ENCODE measurements at places on chromosomes 2 and 18. TPM values are rescaled to one million over a fixed set of nuclear protein-coding genes. Genes with fewer than 3 reads are reported as not detected.

Gene GRP
- not detected for total RNA-seq

DNA sequence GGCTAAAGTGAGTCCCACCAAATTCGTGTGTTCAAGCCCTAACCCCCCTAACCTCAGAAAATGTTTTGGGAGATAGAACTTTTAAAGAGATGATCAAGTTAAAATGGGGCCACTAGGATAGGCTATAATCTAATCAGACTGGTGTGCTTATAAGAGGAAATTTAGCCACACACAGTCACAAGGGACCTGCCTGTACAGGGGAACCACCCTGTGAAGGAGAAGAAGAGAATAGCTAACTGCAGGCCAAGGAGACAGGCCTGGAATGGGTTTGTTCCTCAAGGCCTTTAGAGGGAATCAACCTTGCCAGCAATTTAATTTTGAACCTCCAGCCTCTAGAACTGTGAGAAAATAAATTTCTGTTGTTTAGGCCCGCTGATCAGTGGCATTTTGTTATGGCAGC is 36.0 kb upstream of the TANK start:
- H3K27me3 ChIP-seq, result peaks cover 3% of the 10 kb centered on the region
- no peaks in the 10 kb centered on the region for H3K36me3 ChIP-seq
- DNase-seq, result no peak
- H3K27ac ChIP-seq, result no peak overlapping the region
- no peaks in the 10 kb centered on the region for H3K4me1 ChIP-seq
- H3K4me3 ChIP-seq, result no peak overlapping the region

DNA sequence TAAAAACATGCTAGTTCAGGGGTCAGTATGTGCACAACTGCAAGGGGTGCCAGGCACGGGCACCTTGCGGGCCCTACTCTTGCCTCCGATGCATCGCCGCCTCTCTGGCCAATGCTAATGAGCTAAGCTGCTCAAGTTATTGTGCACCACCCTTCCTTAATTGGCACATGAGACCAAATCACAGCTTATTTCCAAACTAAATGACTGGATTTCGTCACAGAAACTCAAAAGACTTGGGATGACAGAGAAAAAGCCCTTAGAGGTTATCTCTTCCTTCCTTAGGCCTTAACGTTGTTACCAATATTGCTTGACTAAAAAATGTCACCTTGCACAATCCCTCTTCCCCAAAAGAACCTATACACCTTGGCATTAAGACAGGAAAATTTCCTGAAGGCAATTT is 7.7 kb downstream of the RNF149 start:
- no peak for DNase-seq
- peaks cover 2% of the 10 kb centered on the region for H3K27me3 ChIP-seq
- no peak overlapping the region for H3K27ac ChIP-seq
- no peaks in the 10 kb centered on the region for H3K36me3 ChIP-seq

Gene TLX2
- total RNA-seq, result 21.2 TPM

GRCh38 chr2:43737097-43737854 is 36.6 kb upstream of the DYNC2LI1 start:
- H3K27me3 ChIP-seq, result no peaks in the 10 kb centered on the region
- H3K36me3 ChIP-seq, result no peaks in the 10 kb centered on the region
- H3K4me3 ChIP-seq, result no peak overlapping the region
- no peaks in the 10 kb centered on the region for H3K4me1 ChIP-seq

Measured in glutamatergic neuron (in vitro differentiated cells).